Osteoblast (primary cell): ENCODE measurements at places on chromosomes 4 and X.

- no peak for DNase-seq
Measured at GRCh38 chrX:130654409-130654950, 248.5 kb downstream of the ENOX2 start.

DNA sequence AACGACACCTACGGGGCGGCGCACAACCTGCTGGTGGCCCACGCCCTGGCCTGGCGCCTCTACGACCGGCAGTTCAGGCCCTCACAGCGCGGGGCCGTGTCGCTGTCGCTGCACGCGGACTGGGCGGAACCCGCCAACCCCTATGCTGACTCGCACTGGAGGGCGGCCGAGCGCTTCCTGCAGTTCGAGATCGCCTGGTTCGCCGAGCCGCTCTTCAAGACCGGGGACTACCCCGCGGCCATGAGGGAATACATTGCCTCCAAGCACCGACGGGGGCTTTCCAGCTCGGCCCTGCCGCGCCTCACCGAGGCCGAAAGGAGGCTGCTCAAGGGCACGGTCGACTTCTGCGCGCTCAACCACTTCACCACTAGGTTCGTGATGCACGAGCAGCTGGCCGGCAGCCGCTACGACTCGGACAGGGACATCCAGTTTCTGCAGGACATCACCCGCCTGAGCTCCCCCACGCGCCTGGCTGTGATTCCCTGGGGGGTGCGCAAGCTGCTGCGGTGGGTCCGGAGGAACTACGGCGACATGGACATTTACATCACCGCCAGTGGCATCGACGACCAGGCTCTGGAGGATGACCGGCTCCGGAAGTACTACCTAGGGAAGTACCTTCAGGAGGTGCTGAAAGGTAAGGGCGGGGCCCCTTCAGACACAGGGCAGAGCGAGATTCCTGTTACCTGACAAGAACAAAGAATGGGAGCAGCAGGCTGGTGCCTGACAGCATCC lies 11.7 kb downstream of the RPL9 start:
- peak; percentile 92 for DNase-seq

GRCh38 chr4:144174401-144175067 lies 34.0 kb upstream of the GYPA start:
- DNase-seq = peak; percentile 19

DNA sequence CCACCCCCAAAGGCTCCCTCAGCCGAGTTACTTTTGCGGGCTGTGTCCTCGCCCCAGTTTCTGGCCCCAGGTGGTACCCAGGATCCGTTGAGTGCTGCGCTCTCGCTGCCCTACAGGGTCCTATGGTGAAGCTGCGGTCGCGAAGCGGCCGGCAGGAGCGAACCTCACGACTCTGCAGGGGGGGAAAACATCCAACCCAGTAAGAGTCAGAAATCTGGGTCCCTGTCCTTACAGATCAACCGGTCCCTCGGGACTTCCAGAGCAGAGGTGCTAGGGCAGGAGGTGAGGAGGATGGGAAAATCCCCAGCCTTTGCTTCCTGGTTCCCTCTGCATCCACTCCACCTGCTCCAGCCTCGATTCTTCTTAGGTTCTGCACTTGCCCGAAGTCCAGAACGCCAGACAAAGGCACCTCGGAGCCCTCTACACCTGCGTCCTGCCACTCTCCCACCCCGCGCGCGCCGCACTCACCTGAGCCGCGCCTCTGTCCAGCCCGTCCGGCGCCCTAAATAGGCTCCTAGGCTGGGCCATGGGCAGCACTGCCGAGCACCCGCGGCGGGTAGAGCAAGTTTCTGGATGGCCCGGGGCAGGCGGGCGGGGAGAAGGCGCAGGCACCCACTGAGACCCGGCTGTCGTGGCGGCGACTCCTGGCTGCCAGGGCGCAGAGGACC lies at the start of gene HS3ST1:
TSS of gene HS3ST1 (minus strand) at position 664 of the 668 bp plus-strand sequence. CDS start 28,889 bp downstream, outside the sequence.
- DNase-seq = no peak

GRCh38 chr4:60506061-60506460 lies 694.1 kb upstream of the ADGRL3 start:
- DNase-seq = no peak

- DNase-seq = no peak
Measured at GRCh38 chrX:68421636-68422035, 11.7 kb downstream of the OPHN1 start.

GRCh38 chr4:22216278-22216677 lies 267.7 kb upstream of the KCNIP4 start:
- no peak for DNase-seq

DNA sequence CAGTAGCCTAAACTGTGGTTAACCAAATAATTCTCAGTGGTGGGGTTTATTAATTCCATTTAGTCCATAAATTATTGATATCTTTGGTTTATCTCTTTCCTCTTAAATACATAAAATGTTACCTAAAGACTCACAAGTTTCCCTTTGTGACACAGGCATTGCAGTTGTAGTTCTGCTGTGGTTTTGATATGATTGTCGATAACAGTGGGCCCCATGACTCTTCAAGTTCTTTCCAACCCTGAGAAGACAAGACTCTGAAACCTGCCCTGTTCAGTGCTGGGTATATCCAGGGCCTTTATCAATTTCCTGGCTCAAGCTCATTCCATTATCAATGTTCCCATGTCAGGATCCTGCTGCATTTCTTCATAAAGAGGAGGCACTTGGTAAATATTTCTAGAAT lies 117.9 kb upstream of the TBC1D9 start:
- DNase-seq = no peak

DNA sequence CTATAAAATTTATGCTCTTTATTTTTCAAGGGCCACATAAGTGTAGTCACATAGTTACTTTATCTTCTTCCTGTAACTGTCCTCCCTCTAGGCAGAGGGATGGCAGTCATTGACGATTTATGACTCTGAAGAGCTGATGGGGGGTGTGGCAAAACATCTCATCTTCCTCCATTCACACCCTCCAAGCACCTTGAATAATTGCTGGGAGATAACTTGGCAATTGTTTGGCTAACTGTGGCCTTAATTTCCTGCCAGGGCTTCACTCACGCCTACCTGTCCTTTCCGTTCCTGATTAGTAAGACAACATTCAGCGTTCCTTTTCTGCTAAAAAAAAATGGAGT lies 329.2 kb downstream of the ARHGAP10 start:
- DNase-seq = no peak

DNA sequence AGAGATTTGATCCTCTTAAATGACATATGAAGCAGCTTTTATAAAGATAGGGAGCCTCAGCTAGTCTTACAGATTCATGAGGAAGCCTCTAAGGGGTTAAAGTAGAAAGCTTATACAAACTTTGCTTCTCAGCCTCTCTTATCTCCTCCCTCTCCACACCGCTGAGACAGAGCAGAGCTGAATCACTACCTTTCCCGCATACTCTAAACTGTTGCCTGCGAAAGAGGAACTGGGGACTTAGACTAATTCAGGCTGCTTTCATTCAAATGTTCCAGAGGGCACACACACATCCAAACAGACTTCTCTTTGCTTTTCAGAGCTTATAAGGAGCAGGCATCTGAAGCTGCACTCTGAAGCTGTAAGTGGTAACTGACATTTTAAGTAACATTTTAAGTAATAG lies at the start of gene SERTM2:
TSS of gene SERTM2 (plus strand) at position 169 of the 400 bp plus-strand sequence. CDS start 7,213 bp downstream, outside the sequence.
- no peak for DNase-seq

DNA sequence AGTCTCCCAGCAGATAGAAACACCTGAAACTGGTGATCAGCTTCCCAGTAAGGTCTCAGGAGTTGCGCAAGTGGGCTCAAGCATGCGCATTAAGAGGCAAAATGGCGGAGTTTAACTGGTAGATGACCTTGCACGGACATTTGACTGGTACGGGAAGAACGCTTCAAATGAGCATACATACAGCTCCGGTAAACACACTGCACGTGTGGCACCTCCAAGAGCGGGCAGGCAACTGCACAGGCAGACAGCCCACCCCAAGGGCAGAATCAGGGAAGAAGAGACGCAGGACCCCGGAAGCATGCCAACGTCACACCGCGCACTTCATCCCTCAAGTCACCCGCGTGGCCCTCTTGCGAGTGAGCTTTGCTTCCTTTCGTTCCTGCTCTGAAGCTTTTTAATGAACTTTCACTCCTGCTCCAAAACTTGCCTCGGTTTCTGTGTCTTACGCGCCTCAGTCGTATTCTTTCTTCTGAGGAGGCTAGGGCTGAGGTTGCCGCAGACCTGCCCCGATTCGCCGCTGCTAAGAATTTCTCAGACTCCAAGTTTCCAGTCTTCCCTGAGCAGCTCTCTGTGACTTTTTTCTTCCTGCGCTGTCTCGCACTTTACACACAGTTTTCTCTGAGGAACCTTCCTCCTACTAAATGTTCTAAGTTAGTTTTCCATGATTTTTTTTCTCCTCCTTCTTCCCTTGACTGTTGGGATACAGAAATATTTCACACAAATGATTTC lies 180.7 kb upstream of the ZFP42 start:
- no peak for DNase-seq

- no peak for DNase-seq
Measured at GRCh38 chr4:151905197-151905596, 144.4 kb upstream of the GATB start.

DNA sequence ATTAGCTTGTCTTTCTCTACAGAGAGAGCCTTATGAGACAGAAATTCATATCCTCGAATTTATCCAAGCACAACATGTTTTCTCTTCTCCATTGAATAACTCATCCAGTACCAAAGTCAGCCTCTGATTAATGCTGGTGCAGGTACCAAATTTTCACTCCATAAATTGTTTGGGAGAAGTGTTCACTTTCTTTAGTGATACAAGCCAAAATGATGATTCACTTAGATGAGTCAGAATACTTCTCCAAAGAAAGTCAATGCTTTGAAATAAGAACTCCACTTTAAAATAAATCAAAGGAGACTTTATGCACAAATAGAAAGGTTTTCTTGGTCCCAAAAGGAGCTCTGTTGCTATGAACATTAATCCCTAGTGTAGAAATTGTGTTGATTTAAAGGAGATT lies 60.2 kb downstream of the MAOB start:
- DNase-seq = no peak

GRCh38 chr4:71729856-71730255 lies 54.0 kb downstream of the GC start:
- no peak for DNase-seq

- DNase-seq = no peak
Measured at GRCh38 chr4:120105472-120105871, 38.8 kb upstream of the MAD2L1 start.

GRCh38 chr4:12050357-12050756 lies 621.7 kb upstream of the HS3ST1 start:
- DNase-seq = no peak

- DNase-seq = no peak
Measured at GRCh38 chr4:161856711-161857326, 307.0 kb downstream of the FSTL5 start.

GRCh38 chr4:151652841-151653547 lies 107.8 kb downstream of the GATB start:
- DNase-seq = no peak

DNA sequence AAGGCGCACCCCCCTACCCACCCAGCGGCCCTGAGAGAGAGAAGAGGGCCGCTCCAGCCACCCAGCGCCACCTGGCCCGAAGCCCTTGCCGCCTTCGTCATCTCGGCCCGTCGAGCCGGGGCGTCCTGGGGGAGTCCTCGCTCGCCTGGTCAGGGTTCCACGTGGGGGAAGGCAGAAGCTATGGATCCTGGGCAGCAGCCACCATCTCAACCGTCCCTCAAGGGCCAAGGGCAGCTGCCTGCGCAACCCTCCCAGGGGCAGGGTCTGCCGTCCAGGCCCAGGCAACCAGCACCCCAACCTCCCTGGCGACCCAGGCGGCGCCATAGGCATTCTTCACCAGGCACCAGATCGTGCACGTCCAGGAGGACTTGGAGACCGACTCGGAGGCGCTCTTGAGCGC lies 51.5 kb upstream of the IL13RA2 start:
- no peak for DNase-seq

GRCh38 chr4:33831442-33832066 lies 2412.8 kb downstream of the ARAP2 start:
- DNase-seq = no peak

DNA sequence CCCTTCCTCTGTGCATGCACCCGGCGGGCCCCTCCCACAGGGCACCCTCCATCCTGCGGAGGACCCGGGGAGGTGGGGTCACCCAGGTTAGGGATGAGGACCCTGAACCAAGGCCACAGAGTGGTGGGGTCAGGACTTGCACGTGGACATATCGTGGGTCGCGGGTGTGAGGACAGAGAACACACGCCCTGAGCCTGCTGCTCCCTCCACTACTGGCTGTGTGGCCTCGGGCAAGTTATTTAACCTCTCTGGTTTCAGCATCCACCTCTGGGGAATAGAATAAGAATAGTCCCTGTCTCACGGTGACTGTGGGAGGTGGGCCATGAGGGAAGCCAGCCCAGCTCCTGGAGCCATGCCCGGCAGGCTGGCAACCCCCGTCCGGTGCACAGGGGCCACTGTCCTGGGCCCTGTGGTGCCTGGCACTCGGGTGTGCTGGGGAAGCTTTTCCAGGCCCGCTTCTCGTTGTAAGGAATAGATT lies 5.1 kb downstream of the PSAPL1 start:
- DNase-seq = peak; percentile 46

GRCh38 chr4:150236626-150237025 lies 158.4 kb downstream of the DCLK2 start:
- peak; percentile 69 for DNase-seq

DNA sequence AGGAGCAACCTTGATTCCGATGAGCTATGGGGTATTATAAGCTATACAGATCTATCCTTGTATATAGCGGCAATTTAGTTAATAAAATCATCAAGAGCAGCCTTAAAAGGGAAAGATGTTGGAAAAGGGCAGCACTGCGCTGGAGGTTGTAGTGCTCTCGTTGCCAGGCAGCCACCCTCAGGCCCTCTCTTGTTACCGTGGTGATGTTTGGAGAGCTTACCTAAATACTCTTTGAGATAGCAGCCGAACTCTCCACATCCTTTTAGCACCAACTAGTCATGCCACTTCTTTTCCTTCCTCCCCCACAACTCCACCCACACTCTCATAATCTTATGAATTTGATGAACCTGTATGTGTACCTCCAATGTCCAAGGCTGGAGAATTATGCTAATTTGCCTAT lies 3.8 kb upstream of the RADX start:
- DNase-seq = no peak

- DNase-seq = no peak
Measured at GRCh38 chrX:134236626-134237614, at the start of gene CCDC160. TSS of gene CCDC160 (plus strand) at chrX:134237182. CDS start at chrX:134244801, 7,619 bp downstream.

GRCh38 chrX:154123241-154124219 lies 20.5 kb upstream of the OPN1LW start:
- DNase-seq = no peak

- no peak for DNase-seq
Measured at GRCh38 chrX:152819732-152820131, 10.8 kb downstream of the CETN2 start.

DNA sequence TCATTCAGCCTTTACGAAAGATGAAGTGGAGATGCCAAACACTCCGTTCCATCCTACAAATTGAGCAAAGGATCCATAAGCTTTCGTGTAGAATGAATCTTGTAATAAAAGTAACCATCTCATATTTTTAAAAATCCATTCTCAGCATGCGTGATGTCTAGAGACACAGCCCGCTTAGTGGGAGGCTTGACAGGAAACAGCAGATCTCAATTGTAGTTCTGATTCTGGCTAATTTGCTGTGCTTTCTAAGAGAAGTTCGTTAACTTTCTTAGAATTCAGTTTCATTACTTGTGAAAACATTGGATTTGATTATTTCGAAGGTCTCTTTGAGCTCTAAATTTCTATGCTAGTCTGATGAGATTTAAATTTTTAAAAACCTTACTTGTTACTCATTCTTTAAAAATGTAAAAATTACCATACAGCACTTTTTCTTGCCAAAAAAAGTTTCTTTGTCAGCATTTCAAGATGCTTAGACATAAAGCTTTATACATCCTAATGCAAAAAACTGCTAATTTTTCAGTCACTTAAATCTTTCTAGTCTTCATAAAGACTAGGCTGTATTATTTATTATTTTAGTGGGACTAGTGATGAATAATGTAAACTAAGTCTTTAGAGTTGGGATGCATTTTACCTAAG lies 66.9 kb upstream of the NEIL3 start:
- no peak for DNase-seq

- DNase-seq = no peak
Measured at GRCh38 chr4:153142700-153143438, 61.4 kb upstream of the TRIM2 start.
